ENCODE measurements at places on chromosomes 1 and 21.

- peak; percentile 75 for DNase-seq
Measured at GRCh38 chr1:244920911-244921761, 56.8 kb upstream of the HNRNPU start.

GRCh38 chr1:117067533-117068370 lies 7.6 kb downstream of the TTF2 start:
- DNase-seq, result peak; percentile 76

DNA sequence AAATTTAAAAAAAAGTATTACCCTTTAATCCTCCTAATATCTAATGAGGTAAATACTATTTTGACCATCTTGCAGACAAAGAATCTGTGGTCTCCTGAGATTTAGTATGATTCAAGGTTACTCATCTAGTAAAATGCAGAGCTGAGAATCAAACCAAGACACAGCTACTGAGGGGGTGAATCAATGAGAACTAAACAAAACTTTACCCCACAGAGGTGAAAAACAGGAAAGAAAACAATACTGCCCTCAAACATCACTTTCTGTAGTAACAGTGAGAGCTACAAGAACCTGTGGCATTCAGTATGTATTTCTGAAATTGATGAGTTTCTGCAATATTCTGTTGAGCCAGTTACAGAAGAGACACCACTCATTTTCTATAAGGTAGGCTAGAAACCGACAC lies 85.1 kb downstream of the JAK1 start:
- DNase-seq, result no peak

- peak; percentile 9 for DNase-seq
Measured at GRCh38 chr1:93784538-93784937, 94.5 kb downstream of the DNTTIP2 start.

GRCh38 chr1:174413632-174414031 lies 34.1 kb upstream of the GPR52 start:
- DNase-seq, result peak; percentile 12

- no peak for DNase-seq
Measured at GRCh38 chr1:55974714-55975441, 604.5 kb downstream of the PLPP3 start.
